ENCODE measurements at places on chromosomes 12 and 14. TPM values are rescaled to one million over a fixed set of nuclear protein-coding genes. Genes with fewer than 3 reads are reported as not detected.

DNA sequence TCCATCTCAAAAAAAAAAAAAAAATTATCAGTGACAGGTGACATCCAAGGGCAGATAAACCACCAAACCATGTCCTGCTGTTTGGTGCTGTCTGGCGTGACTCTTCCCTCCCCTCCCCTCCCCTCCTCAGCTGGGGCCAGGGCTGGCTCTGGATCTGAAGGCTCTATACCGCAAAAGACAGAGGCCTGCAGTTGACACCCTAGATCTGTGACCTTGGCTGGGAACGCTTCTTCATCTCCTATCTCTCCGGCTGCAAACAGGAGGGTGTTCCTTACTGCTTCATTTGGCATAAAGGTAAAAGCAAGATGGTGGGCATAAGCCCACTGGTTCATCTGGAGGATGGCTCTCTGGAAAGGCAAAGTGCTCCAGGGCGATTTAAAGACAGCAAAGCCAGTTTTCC is 126.8 kb upstream of the PRMT8 start:
- H3K36me3 ChIP-seq = no peaks in the 10 kb centered on the region
- DNase-seq = no peak
- no peak overlapping the region for H3K27ac ChIP-seq
- no peak overlapping the region for H3K4me3 ChIP-seq
- peaks cover 3% of the 10 kb centered on the region for H3K4me1 ChIP-seq

DNA sequence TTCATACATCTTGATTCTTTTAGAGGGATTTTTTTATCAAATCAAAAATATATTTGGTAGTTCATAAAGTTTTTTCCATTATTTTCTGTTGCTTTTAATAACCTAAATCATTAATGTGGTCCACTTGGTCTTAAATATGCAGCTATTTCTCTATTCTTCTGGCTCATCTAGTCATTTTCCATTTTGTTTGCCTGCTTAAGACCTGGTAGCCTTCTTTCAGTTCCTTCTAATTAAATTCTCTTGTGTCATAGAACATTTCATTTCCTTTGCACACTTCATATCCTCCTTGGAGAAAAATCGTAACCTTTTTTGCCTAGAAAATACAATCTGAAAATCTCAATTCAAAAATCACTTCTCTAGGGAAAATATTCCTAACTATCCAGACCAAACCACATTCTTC is 387.0 kb downstream of the LRFN5 start:
- peaks cover 14% of the 10 kb centered on the region for H3K27me3 ChIP-seq
- no peaks in the 10 kb centered on the region for H3K36me3 ChIP-seq
- DNase-seq = no peak
- H3K4me3 ChIP-seq = no peak overlapping the region
- H3K4me1 ChIP-seq = no peaks in the 10 kb centered on the region
- H3K27ac ChIP-seq = no peak overlapping the region

GRCh38 chr14:20415782-20416206 is 2.5 kb upstream of the TEP1 start:
- no peak overlapping the region for H3K4me3 ChIP-seq
- no peaks in the 10 kb centered on the region for H3K27me3 ChIP-seq
- peaks cover 2% of the 10 kb centered on the region for H3K36me3 ChIP-seq

DNA sequence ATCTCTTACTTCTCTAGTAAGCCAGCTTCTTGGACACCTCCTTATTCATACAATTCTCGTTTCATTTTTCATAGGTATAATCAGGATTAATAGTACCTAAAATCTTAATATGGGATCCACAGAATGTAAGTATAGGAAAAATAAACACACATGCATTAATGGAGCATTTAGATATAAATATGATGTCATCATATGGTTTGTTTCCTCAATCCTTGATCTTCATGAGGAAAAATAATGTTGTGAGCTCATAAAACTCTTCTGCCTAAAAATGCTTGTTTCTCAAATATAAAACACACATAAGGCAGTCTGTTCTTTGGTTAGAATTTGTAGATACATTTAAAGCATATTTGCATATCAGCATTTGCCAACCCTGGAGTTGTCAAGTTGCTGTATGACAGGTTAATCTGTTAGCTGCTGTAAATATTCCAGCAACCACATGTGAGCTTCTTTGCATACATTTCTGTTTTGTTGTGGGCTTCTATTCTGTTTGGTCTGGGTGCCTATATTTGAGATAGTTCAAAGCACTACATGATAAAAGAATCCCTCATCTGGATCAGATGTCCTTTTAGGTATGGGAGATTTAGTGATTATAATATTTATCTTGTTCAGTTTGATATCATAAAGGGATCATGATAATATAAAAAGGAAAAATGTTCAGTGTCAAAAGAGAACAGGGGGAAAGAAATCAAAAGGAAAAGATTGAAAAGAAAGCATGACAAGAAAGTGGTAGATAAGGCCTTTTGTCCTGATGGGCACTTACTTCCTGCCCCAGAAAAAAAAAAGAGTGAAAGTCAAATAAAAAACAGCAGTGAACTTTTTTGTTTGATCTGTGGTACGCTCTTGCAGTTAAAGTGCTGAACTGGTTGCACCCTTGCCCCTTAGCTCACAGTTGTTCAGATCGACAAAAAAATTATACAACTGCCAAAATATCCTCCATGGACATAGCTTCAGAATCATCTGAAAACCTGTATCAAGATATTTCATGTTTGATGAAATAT is 68.6 kb downstream of the ACSS3 start:
- H3K27ac ChIP-seq = no peak overlapping the region
- H3K4me3 ChIP-seq = no peak overlapping the region
- no peak for DNase-seq
- H3K4me1 ChIP-seq = no peaks in the 10 kb centered on the region
- no peaks in the 10 kb centered on the region for H3K36me3 ChIP-seq

RAD9B gene
- total RNA-seq = 0.54 TPM

ENO2 gene
- total RNA-seq = 22.2 TPM

GRCh38 chr14:68616221-68616902 is 176.5 kb downstream of the ZFP36L1 start:
- H3K4me1 ChIP-seq = peaks cover 14% of the 10 kb centered on the region
- no peak for DNase-seq
- H3K4me3 ChIP-seq = no peak overlapping the region
- H3K36me3 ChIP-seq = peaks cover 26% of the 10 kb centered on the region

GLI1 gene
- 8.3 TPM for total RNA-seq

GRCh38 chr12:53073881-53074280 is 5.3 kb downstream of the SPRYD3 start:
- DNase-seq = no peak
- no peak overlapping the region for H3K27ac ChIP-seq
- H3K36me3 ChIP-seq = peaks cover 39% of the 10 kb centered on the region
- peaks cover 57% of the 10 kb centered on the region for H3K4me1 ChIP-seq

DNA sequence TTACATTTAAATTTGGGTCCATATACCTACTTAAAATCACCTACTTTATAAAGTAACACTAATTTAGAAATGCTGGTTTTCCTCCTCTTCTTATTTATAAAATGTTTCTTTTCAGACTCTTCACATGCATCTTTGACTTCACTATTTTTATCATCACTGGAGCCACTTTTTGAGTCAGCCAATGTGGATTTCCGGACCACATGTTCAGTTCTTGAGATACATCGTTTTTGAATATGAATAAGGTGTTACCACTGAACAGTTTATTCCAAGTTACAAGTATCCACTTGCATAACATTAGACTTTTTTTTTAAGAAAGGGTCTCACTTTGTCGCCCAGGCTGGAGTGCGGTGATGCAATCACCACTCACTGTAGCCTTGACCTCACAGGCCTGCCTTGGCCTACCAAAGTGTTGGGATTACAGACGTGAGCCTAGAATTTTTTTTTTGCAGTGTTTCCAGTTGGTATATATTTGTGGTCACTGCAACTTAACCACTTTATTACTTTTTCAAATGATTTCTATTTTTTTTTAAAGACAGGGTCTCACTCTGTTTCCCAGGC is 5.7 kb downstream of the FNTB start:
- no peaks in the 10 kb centered on the region for H3K36me3 ChIP-seq
- no peak for DNase-seq
- H3K27ac ChIP-seq = no peak overlapping the region
- H3K4me3 ChIP-seq = no peak overlapping the region
- peaks cover 17% of the 10 kb centered on the region for H3K4me1 ChIP-seq
- no peaks in the 10 kb centered on the region for H3K27me3 ChIP-seq

GRCh38 chr14:29865299-29865698 is 62.3 kb downstream of the PRKD1 start:
- no peaks in the 10 kb centered on the region for H3K4me1 ChIP-seq
- no peak overlapping the region for H3K27ac ChIP-seq
- H3K36me3 ChIP-seq = no peaks in the 10 kb centered on the region
- H3K4me3 ChIP-seq = no peak overlapping the region
- no peak for DNase-seq
- no peaks in the 10 kb centered on the region for H3K27me3 ChIP-seq

PLBD1 gene
- 5.5 TPM for total RNA-seq

CREBL2 gene
- 11.4 TPM for total RNA-seq

GRCh38 chr12:75184516-75184915 is 25.1 kb downstream of the KCNC2 start:
- no peaks in the 10 kb centered on the region for H3K36me3 ChIP-seq
- no peak for DNase-seq
- H3K27ac ChIP-seq = no peak overlapping the region
- no peak overlapping the region for H3K4me3 ChIP-seq
- H3K4me1 ChIP-seq = no peaks in the 10 kb centered on the region
- H3K27me3 ChIP-seq = peaks cover 35% of the 10 kb centered on the region

TSPAN8 gene
- 0.22 TPM for total RNA-seq

- H3K36me3 ChIP-seq = peaks cover 4% of the 10 kb centered on the region
- H3K4me1 ChIP-seq = no peaks in the 10 kb centered on the region
- peaks cover 6% of the 10 kb centered on the region for H3K27me3 ChIP-seq
- DNase-seq = no peak
These were observed 158.1 kb downstream of the ATP23 start for GRCh38 chr12:58099476-58099875.

GRCh38 chr14:64417055-64417770 is 29.1 kb downstream of the MTHFD1 start:
- H3K27me3 ChIP-seq = no peaks in the 10 kb centered on the region
- peaks cover 23% of the 10 kb centered on the region for H3K36me3 ChIP-seq
- H3K27ac ChIP-seq = peak overlapping the region; percentile 37
- no peak for DNase-seq
- H3K4me3 ChIP-seq = no peak overlapping the region

- peaks cover 18% of the 10 kb centered on the region for H3K27me3 ChIP-seq
- DNase-seq = peak; percentile 53
- H3K27ac ChIP-seq = no peak overlapping the region
- H3K36me3 ChIP-seq = no peaks in the 10 kb centered on the region
- peaks cover 8% of the 10 kb centered on the region for H3K4me1 ChIP-seq
These were observed 4.9 kb downstream of the RFLNA start for GRCh38 chr12:124299628-124300388.

GRCh38 chr14:20697273-20698017 is 8.9 kb downstream of the ANG start:
- no peaks in the 10 kb centered on the region for H3K27me3 ChIP-seq
- no peaks in the 10 kb centered on the region for H3K4me1 ChIP-seq
- peaks cover 5% of the 10 kb centered on the region for H3K36me3 ChIP-seq
- H3K4me3 ChIP-seq = no peak overlapping the region
- no peak overlapping the region for H3K27ac ChIP-seq

DNA sequence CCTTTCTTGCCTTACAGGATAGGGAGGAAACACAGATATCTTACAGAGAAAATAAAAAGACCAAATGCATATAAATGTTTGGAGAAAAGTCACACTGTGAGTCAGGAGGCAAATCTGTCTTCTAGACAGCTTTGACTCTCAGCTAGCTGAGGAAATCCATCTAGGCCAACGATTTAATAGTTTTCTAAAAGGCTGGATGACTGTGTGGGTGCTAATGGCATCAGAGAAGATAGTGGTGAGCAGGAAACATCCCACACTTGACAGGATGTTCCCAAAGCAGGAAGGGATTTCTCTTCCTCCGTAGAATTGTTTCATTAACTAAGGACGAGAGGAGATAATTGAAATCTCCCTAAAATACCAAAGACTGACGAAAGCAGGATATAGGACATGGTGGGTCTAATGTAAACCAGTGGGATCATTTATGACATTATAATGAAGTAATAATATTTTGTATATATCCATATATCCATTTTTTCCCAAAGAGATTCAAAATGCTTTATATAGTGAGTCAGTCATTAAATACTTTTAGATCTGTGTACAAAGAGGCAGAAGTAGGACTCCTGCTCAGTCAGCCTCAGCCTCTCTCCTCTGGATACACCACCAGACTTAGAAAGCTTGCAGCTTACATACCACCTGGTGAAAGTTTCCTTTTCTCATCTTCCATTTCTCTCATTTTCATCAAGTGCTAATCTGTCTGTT is 44.3 kb upstream of the PSMA6 start:
- peaks cover 3% of the 10 kb centered on the region for H3K36me3 ChIP-seq
- H3K4me3 ChIP-seq = no peak overlapping the region
- DNase-seq = no peak

DNA sequence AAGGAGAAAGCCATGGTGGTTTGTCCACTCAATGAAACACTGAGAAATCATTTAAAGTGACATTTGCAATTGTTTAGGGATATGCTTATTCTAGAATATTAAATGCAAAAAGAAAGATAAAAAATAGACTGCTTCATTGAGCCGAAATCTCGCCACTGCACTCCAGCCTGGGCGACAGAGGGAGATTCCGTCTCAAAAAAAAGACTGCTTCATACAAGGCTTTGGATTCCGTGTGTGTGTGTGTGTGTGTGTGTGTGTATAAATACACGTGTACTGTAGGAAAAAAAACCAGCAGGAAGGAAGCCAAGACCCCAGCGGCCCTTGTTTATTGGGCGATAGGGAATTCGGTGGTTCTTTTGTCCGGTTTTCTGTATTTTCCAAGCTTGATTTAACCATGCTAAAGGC is 3.2 kb upstream of the ZNF839 start:
- H3K4me1 ChIP-seq = peaks cover 62% of the 10 kb centered on the region
- H3K36me3 ChIP-seq = no peaks in the 10 kb centered on the region
- peak overlapping the region; percentile 92 for H3K27ac ChIP-seq
- no peak for DNase-seq
- peak overlapping the region; percentile 76 for H3K4me3 ChIP-seq

- DNase-seq = no peak
- no peaks in the 10 kb centered on the region for H3K27me3 ChIP-seq
- peaks cover 40% of the 10 kb centered on the region for H3K4me1 ChIP-seq
- H3K36me3 ChIP-seq = no peaks in the 10 kb centered on the region
These were observed 291.8 kb downstream of the ERC1 start for GRCh38 chr12:1282670-1283315.

HOXC13 gene
- total RNA-seq = not detected

GRCh38 chr12:78562368-78563205 is 302.0 kb upstream of the SYT1 start:
- H3K36me3 ChIP-seq = no peaks in the 10 kb centered on the region
- DNase-seq = no peak
- H3K27ac ChIP-seq = no peak overlapping the region

DNA sequence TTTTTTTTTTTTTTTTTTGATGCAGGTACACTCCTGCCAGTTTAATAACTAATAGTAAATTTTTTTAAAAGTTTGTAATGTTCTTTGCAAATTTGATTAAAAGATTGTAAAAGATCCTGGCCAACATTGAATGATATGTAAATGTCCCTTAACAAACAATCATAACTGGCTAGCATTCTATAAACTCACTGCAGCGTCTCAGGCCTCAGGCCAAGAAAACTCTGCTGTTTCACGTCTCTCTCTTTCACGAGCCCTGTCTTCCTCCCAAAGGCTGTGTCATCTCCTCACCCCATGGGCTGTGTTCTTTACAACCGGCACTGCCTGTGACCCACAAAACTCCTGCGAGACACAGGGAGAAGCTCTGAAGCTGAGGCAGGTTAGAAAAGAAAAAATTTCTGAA is 103.3 kb downstream of the NUAK1 start:
- H3K27me3 ChIP-seq = no peaks in the 10 kb centered on the region
- H3K27ac ChIP-seq = no peak overlapping the region
- peaks cover 4% of the 10 kb centered on the region for H3K36me3 ChIP-seq

NTS gene
- not detected for total RNA-seq
